Gastroesophageal sphincter (tissue), 4 donors: ENCODE measurements at places on chromosomes 12 and 14. TPM values are rescaled to one million over a fixed set of nuclear protein-coding genes. Genes with fewer than 3 reads are reported as not detected.
A peak's percentile ranks its signal among the peaks of the same experiment; 100 is the strongest.

The TUNAR gene
- 0.54 TPM for total RNA-seq

The SSTR1 gene
- 1.2 TPM for total RNA-seq

GRCh38 chr14:24310646-24311604 lies at the start of gene LTB4R:
TSS of gene LTB4R (plus strand) at chr14:24311502. CDS start at chr14:24315652, 4,150 bp downstream.
- ATAC-seq = peak; percentile 89

DNA sequence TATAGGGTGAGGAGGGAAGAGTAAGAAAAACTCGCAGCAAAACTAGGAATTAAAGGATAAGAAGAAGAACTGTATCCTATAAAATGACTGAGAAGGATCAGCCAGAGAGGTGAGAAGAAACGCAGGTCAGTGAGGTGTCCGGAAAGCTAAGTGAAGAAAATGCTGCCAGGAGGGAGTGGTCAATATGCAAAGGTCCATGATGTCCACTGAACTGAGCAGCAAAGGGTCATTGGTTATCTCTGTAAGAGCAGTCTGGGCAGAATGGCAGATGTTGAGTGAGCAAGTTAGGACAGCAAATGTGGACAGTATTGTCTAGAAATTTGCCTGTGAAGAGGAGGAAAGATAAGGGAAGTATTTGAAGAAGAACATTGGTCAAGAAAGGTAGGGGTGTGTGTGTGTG lies 155.4 kb downstream of the SRGAP1 start:
- no peak for ATAC-seq

- ATAC-seq = no peak
Measured at GRCh38 chr12:49147384-49147783, 16.2 kb upstream of the TUBA1B start.

GRCh38 chr14:104555430-104556255 lies 23.9 kb upstream of the C14orf180 start:
- no peak for ATAC-seq

DNA sequence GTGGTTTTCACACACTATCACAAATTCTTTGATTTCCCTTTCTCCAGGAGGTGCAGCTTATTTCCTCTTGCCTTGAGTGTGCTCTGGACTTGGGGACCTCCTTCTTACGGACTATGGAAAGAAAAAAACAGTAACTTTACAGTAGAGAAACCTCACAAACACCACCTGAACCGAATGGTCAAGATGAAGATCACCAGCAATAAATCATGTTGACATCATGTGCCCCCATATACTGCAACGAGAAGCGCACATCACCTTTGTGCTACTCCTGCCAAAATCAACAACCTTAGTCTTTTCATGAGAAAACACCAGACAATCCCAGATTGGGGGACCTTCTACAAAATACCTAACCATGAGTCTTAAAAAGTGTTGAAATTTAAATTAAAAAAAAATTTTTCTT lies 13.3 kb upstream of the NYNRIN start:
- no peak for ATAC-seq

- no peak for ATAC-seq
Measured at GRCh38 chr12:127761880-127762279, 505.1 kb upstream of the TMEM132C start.

DNA sequence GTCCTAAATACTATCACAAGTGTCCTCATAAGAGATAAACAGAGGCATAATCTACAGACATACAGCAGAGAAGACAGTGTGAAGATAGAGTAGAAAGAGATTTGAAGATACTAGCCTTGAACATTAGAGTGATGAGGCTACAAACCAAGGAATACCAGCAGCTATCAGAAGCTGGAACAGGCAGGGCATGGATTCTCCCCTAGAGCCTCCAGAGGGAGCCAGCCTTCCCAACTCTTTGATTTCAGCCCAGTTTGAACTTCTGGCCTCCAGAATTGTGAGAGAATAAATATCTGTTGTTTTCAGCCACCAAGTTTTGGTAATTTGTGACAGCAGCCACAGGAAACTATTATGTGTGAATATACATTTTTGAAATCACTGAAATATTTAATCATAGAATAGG lies 47.2 kb downstream of the CCDC91 start:
- ATAC-seq = no peak
